ENCODE measurements at places on chromosomes 5 and 9. TPM values are rescaled to one million over a fixed set of nuclear protein-coding genes. Genes with fewer than 3 reads are reported as not detected.

GRCh38 chr5:11191673-11192072 is 430.6 kb upstream of the DAP start:
- no peak for DNase-seq

SPINK7 gene
- not detected for total RNA-seq

DNA sequence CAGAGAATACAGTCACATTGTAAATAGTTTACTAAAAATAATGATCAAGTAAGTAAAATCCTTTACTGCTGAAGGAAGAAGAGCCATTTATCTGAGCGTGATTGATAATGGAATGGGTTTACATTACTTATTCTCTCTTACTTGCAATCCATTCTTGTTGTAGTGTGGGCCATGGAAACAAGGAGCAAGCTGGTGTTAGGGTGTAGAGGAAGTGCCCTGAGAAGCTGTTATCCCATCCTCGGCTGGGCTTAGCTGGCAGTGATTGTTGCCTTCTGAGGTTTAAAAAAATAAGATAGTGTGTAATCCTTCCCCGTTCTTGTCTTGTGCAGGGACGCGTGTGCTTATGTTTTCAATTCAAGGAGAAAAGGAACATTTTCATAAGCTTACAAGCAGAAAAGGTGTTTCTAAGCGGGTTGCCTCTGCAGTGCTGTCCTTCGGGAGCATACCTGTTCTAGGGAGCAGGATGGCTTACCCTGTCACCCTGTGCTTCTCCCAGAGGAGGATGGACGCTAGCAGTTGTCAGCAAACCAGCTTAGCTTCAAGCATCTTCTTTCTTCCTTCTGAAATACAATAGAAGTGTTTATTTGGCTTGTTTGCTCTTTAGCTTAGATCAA is 188.3 kb downstream of the ARHGEF28 start:
- peak; percentile 49 for DNase-seq

CSNK1G3 gene
- total RNA-seq: 110 TPM

OLFM1 gene
- not detected for total RNA-seq

DNA sequence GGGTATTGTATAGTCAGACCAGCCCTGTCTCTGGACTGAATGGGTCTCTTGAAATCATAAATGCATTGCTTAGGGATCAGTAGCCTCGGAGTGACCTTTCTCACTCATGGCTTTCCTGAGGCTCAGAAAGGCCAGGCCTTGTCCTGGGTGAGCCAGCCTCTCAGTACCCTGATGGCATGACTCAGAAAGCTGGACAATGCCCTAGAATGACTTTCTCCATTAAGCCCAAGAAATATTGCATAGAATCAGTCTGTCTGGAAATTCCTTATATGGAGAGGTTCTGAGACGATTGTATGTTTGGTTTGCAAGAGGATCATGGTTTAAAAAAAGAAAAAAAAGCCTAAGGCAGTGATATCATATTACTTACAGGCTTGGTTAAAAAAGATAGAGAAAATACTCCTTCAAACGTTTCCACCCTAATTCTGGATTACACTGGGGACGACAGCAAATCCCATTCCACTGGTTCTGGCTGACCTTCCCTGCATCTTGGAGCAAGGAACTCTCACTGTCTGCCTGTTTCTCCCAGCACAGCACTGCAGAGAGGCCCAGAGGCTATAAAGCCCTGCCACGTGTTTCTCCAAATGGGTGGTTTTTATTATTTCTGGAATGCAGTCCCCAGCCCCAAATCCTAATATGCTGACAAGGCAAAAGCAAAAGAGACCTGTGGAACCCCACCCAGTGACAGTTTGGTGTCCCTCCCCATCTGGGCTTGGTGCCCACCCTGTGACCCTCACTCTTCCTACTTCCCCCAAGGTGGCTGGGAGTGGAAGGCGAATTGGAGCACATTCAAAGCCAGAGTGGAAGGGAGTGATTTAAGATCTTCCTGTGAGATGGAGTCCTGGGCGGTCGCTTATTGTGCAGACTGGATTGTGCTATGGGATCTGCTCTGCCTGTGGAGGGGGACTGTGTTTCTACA is 34.4 kb downstream of the MAP1B start:
- DNase-seq: peak; percentile 77
